ENCODE measurements at places on chromosomes 4 and X. TPM values are rescaled to one million over a fixed set of nuclear protein-coding genes. Genes with fewer than 3 reads are reported as not detected.

The TMEM129 gene
- total RNA-seq = 45.1 TPM

The ARHGEF38 gene
- total RNA-seq = not detected

DNA sequence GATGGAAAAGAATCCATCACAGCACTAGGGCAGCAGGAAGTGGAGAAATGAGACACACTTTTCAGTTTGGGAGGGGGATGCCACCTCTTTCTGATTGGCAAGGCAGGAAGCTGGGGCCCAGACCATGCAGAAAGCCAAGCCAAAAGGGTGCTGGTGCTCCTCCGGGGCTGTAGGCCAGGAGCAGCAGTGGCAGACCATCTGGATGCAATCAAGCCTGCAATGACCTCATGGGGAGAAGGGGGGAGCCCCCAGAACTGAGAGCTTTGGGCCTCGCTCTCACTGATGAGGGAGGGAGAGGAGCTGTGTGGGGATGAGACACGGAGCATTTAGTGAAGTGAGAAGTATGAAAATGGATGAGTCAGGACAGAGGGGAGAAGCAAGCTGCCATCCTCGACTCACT lies 141.3 kb upstream of the NALF2 start:
- no peaks in the 10 kb centered on the region for H3K27me3 ChIP-seq
- no peak for DNase-seq
- H3K27ac ChIP-seq = no peak overlapping the region
- H3K4me1 ChIP-seq = no peaks in the 10 kb centered on the region
- H3K36me3 ChIP-seq = no peaks in the 10 kb centered on the region
- no peak overlapping the region for H3K4me3 ChIP-seq

GRCh38 chr4:10671799-10672198 lies 12.8 kb downstream of the CLNK start:
- no peak overlapping the region for H3K4me3 ChIP-seq
- H3K27me3 ChIP-seq = no peaks in the 10 kb centered on the region
- DNase-seq = no peak

DNA sequence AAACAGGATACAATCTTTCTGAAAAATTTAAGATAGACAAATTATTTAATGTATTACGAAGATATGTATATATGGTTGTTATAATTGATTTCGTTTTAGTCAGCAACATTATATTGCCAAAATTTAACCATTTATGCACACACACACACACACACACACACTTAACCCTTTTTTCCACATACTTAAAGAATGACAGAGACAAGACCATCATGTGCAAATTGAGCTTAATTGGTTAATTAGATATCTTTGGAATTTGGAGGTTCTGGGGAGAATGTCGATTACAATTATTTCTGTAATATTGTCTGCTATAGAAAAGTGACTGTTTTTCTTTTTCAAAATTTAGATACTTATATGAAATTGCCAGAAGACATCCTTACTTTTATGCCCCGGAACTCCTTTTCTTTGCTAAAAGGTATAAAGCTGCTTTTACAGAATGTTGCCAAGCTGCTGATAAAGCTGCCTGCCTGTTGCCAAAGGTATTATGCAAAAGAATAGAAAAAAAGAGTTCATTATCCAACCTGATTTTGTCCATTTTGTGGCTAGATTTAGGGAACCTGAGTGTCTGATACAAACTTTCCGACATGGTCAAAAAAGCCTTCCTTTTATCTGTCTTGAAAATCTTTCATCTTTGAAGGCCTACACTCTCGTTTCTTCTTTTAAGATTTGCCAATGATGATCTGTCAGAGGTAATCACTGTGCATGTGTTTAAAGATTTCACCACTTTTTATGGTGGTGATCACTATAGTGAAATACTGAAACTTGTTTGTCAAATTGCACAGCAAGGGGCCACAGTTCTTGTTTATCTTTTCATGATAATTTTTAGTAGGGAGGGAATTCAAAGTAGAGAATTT lies 5.2 kb downstream of the ALB start:
- no peaks in the 10 kb centered on the region for H3K27me3 ChIP-seq
- DNase-seq = no peak
- no peaks in the 10 kb centered on the region for H3K36me3 ChIP-seq
- H3K4me3 ChIP-seq = no peak overlapping the region
- peaks cover 12% of the 10 kb centered on the region for H3K4me1 ChIP-seq

DNA sequence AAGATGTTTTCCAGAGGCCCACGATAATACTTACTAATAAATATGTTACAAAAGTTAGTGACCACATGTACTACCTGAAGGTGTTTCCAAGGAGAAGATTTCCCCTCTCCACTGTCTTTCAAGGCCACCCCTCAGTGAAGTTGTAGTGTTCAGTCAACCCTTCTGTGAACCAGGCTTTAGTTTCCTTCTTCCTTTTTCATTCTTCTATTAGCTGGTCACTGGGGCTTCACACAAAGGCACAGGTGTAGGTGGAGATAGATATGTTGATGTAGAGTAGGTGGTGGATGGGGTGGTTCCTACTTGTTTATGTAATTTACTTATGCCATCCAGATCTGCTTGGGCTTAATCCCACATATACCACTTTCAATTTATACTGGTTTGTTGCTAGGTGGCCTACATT lies 43.3 kb upstream of the ADAM29 start:
- no peak overlapping the region for H3K27ac ChIP-seq
- H3K4me3 ChIP-seq = no peak overlapping the region
- no peaks in the 10 kb centered on the region for H3K27me3 ChIP-seq
- no peak for DNase-seq
- H3K4me1 ChIP-seq = no peaks in the 10 kb centered on the region

DNA sequence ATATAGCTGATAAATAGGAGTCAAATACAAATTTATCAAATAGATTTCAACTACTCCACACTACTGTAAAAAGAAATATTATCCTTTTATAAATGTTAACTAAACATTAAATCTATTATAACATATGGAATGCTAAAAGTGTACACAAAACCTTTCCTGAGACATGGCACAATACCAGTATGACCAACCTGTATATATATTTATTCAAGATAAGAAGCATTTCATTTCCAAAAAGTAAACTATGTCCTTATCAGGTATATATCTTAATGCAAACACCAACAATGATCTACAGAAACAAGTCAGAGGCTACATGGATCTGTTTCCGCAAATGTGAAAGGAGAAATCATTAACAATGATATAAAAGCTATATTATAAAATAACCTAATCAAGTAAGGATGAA lies 37.8 kb downstream of the WNK3 start:
- H3K27ac ChIP-seq = no peak overlapping the region
- H3K4me3 ChIP-seq = no peak overlapping the region
- H3K36me3 ChIP-seq = no peaks in the 10 kb centered on the region
- no peaks in the 10 kb centered on the region for H3K27me3 ChIP-seq

DNA sequence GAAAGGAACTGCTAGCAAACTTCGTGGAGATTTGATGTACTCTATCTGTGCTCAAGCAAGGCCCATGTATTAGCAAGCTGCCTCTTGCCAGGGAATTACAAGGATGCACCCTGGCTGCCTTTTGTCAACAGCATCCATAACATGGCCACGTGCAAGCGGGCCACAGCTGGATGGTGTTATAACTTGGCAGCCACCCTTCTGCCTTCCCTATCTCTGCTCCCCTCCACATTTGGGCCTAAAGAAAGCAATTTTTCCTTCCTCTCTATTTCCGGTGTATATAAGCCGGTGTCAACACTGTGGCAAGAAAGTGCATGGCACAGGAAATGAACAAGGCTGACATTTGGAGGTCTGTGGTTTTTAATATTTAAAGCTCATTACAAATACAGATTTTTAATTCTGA lies 94.8 kb downstream of the CLNK start:
- H3K4me1 ChIP-seq = peaks cover 4% of the 10 kb centered on the region
- H3K36me3 ChIP-seq = no peaks in the 10 kb centered on the region
- no peak for DNase-seq
- no peak overlapping the region for H3K4me3 ChIP-seq

- peaks cover 6% of the 10 kb centered on the region for H3K4me1 ChIP-seq
- H3K36me3 ChIP-seq = peaks cover 2% of the 10 kb centered on the region
- H3K27ac ChIP-seq = peak overlapping the region; percentile 60
- peak; percentile 23 for DNase-seq
- H3K27me3 ChIP-seq = no peaks in the 10 kb centered on the region
Observed at GRCh38 chrX:115642311-115642710, 81.3 kb downstream of the PLS3 start.

GRCh38 chrX:44017676-44018075 lies 44.5 kb upstream of the NDP start:
- no peak overlapping the region for H3K4me3 ChIP-seq
- no peaks in the 10 kb centered on the region for H3K4me1 ChIP-seq
- no peak overlapping the region for H3K27ac ChIP-seq
- H3K27me3 ChIP-seq = no peaks in the 10 kb centered on the region
- no peaks in the 10 kb centered on the region for H3K36me3 ChIP-seq
